ACHN (cell line): ENCODE measurements at places on chromosomes 7 and 10.

GRCh38 chr7:130140551-130141160 is 64.5 kb downstream of the TMEM209 start:
- no peak for DNase-seq

GRCh38 chr7:36962367-36962766 is 238.1 kb upstream of the AOAH start:
- DNase-seq: no peak

DNA sequence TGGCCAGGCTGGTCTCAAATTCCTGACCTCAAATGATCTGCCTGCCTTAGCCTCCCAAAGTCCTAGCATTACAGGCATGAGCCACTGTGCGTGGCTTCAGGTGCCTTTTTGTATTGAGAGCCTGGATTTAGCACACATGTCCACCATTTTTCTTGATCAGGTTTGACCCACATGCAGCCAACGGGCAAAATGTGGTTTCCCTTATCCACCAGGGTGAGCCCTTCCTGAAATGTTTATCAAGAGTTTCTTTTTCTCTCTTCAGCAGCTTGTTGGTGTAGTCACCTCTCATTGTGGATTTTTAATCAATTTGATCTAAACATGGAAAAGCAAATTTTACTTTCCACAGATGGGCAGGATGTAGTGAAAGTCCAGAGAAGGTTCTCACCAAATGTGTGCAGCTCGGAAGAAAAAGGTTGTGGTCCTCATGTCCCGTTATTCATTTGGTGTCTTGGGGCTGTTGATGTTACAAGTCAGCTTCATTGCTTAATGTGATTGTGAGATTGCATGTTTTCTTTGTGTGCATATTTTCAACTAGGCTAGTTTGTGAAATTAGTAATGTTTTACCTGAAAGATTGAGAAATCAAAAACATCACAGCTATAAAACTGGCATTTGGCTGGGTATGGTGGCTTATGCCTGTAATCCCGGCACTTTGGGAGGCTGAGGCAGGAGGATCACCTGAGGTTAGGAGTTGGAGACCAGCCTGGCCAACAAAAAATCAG is 28.9 kb downstream of the GUSB start:
- no peak for DNase-seq

DNA sequence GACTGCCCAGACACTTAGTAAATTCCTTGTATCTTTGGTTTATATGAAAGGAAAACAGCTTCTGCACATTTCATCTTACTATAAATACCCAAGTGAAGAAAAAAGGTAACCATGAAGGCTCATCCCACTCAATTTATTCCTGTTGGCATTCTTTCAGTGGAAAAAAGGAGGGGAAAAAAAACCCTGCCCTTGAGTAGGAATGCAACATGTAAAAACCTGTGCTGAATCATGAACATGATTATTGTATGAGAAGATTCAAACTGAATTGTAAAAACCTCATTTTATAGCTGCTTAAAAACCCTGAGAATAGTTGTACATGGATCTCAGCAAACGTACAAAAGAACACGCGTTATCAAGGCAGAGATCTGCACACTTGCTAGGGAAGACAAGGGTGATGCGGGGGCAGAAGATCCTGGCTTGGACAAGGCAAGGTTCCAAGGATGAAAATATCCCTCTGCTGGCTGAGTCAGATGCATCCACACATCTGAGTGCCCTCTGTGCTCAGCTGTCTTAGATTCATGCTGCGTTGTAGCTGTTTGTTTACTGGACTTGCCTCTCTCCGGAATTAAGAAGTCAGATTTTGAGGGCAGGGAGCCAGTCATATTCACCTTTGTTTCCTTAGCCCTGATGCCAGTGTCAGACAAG is 658.2 kb downstream of the PARD3 start:
- no peak for DNase-seq

DNA sequence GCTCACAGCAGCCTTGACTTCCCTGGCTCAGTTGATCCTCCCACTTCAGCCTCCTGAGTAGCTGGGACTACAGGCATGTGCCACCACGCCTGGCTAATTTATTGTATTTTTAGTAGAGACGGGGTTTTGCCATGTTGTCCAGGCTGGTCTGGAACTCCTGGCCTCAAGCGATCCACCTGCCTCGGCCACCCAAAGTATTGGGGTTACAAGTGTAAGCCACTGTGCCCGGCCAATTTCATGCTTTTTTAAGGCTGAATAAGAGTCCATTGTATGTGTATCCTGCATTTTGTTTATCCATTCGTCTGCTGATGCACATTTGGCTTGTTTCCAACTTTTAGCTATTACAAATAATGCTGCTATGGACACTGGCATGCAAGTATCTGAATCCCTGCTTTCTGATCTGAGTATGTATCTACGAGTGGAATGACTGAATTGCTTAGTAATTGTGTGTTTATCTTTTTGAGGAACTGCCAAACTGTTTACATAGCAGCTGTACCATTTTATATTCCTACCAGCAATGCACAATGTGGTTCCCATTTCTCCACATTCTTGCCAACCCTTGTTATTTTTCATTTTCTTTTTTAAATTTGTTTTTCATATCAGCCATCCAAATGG is 37.3 kb upstream of the TPST1 start:
- no peak for DNase-seq

DNA sequence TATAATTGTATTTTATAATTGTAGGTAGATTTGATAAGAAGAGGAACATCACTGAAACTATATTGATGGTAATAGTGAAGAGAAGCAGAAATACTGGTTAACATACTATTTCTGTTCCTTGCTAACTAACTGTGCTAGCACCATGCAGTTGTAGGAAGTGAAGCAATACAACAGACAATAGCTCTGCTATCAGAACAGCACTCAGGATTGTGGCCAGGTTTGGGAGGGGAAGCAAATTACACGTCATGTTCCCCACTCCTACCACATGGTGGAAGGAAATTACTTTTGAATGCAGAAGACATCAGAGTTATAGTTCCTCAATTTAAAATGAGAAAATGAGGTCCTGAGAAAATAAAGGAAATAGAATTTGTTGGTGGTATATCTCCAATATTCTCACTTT is 151.1 kb downstream of the DGKB start:
- DNase-seq: no peak

DNA sequence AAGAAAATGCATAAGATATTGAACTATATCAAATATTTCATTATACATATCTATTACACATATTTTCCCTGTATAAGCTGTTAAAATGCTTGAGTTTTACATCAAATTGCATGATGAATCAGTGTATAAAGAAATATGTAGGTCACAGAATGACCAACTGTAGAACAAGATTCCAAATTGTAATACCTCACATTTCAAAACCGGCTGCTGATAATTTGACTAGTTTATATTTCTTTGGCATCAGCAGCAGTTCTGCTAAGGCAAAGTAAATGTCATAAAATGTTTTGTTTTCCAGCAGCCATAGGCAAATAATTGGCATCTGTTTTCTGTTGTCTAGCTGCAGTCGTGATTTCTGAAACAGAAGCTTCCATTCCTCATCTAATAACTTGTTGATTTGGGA is 633.9 kb downstream of the ARL4A start:
- DNase-seq: no peak

- no peak for DNase-seq
Observed at GRCh38 chr10:6002809-6003510, 25.6 kb upstream of the IL15RA start.
